Cardiac septum (tissue), 1 donor: ENCODE measurements at places on chromosomes 7 and 10. TPM values are rescaled to one million over a fixed set of nuclear protein-coding genes. Genes with fewer than 3 reads are reported as not detected.

SNCG gene
- 9.3 TPM for total RNA-seq

SUV39H2 gene
- 7.9 TPM for total RNA-seq

UNC5B gene
- 22.4 TPM for total RNA-seq

C10orf90 gene
- not detected for total RNA-seq

JAKMIP3 gene
- 1.5 TPM for total RNA-seq

WNT8B gene
- not detected for total RNA-seq

GRCh38 chr7:30083334-30083733 is 51.5 kb upstream of the MTURN start:
- no peak for DNase-seq

DNA sequence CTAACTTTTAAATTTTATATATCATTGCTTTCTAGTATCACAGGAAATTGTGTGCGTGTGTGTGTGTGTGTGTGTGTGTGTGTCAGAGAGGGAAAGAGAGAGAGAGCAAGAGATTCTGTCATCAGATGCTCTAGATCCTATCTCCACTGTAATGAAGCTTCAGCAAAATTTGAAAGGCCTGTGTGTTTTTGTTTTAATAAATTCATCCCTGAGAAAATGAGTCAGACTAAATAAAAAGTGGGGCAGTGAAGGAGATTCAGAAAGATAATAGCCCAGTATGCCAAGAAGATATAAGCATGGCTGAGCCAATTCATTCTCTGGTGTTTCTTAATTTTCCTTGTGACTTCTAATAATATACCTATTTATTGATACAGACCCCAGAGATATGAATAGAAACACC is 184.2 kb upstream of the TMEM196 start:
- DNase-seq, result no peak

DNA sequence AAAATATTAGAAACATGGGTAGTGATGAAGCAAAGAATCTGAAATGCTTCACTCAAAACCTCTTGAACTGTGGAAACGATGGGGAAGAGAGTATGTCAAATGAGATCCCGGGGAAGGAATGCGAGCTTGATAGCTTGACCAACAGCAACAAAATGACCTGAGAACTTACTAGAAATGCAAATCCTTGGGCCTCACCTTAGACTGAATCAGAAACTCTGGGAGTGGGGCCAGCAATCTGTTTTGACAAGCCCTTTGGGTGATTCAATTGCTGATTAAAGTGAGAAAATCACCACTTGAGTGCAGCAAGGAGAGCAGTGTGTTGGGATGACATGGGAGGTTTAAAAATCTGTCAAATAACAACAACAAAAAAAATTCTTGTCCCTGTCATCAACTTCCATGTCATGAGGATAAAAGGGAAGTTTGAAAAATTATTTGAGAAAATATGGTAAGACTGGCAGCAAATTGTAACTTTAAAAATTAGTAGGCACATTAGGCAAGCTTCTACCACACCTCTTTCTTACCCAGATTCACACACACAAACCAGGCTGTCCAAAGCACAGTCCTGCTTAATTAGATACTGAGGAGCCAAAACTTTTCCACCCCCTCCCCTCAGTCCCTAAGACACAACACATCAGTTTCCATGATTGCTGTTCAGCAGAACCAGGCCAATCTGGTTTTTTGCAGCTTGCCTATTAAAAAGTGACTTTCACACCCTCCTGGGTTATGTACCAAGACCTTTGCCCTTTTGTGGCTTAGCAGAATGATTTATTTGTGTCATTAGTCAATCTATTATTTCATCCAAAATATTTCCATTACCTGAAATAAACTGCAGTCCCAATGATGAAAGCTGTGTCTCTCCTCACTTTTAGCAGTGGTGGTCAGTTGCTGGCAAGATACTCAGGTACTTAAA is 15.6 kb downstream of the CALCR start:
- no peak for DNase-seq

DNA sequence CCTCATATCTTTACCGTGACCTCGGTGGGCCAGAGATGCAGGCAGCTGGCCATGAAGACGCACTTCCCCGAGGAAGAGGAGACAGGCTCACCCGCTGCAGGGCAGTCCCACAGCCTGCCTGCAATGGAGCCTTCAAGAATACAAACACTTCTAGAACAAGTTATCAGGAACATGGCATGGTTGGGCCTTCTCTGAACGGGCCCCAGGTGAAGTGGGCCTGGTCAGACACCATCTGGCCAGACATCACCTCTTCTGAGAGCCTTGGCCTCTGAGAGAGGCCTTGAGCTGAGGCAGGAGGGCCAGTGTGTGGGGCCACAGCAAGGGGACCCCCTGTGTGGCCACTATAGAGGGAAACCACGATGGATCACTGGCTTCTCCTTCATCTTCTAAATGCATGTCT is 112.4 kb upstream of the GDF10 start:
- no peak for DNase-seq

DNA sequence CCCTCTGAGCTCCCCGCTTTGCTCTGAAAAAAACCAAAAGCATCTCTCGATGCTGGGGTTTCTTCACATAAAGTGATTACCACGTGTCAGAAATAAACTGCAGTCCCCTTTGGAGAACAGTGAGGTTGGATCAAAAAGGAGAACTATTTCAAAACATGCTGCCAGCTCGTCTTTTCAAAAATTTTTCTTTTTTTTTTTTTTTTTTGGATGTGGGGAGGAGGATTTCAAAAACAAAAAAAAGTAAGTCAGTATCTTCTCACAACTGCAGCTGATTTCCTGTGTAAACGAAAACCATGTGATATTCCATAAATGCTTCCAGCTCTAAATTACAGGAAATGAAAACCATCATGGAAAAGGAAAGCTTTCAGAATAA is 155.0 kb upstream of the LYZL2 start:
- no peak for DNase-seq

DNA sequence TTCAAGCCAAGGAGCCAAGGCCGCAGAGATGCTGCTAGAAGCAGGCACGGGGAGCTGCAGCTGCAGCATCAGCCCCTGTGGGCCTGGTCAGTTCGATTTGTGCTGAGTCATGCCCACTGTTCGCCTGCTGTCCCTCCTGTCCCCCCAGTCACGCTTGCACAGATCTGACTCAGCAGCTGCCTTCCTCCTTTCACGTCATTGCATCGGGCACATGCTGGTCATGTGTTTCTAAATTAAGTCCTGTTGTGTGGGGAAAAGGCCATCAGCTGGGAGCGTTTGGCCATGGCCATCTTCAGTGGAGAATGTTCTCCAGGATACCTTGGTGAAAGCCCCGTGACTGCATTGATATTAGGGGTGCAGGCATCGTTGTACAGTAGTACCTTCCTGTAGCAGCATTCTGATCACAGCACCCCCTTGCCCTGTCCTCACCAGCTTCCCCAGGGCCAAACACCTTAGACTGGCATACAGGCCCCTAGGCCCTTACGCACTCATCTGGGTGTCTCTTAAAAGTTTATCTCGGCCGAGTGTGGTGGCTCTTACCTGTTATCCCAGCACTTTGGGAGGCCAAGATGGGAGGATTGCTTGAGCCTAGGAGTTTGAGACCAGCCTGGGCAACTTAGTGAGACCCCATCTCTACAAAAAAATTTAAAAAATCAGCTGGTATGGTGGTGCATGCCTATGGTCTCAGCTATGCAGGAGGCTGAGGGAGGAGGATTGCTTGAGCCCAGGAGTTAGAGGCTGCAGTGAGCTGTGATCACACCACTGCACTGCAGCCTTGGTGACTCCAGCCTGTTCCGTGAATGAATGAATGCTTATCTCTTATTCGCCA is 23.2 kb downstream of the POR start:
- peak; percentile 83 for DNase-seq

- DNase-seq, result no peak
Observed at GRCh38 chr10:71727105-71727737, 7.6 kb upstream of the C10orf105 start.

GRCh38 chr7:151228024-151228866 is 1.2 kb upstream of the ABCF2 start:
- no peak for DNase-seq

- no peak for DNase-seq
Observed at GRCh38 chr7:50596484-50596883, 31.3 kb upstream of the DDC start.

DNA sequence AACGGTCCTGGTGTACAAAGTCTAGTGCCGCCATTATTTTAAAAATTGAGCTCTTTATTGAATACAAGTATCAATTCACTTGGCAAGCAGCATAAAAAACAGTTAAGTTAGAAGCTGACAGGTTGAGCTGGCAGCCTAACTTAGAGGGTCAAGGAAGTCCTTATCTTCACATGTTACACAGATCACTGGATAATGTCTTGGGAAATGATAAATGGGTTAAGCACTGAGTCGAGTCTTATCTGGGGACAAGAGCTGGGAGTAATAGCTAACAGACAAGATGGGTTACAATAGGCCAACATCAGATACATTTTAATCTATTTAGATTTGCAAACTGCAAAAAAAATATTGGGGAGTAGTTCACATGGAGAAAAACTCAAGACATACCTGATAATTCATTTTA is 34.2 kb downstream of the SLC18A2 start:
- no peak for DNase-seq

DNA sequence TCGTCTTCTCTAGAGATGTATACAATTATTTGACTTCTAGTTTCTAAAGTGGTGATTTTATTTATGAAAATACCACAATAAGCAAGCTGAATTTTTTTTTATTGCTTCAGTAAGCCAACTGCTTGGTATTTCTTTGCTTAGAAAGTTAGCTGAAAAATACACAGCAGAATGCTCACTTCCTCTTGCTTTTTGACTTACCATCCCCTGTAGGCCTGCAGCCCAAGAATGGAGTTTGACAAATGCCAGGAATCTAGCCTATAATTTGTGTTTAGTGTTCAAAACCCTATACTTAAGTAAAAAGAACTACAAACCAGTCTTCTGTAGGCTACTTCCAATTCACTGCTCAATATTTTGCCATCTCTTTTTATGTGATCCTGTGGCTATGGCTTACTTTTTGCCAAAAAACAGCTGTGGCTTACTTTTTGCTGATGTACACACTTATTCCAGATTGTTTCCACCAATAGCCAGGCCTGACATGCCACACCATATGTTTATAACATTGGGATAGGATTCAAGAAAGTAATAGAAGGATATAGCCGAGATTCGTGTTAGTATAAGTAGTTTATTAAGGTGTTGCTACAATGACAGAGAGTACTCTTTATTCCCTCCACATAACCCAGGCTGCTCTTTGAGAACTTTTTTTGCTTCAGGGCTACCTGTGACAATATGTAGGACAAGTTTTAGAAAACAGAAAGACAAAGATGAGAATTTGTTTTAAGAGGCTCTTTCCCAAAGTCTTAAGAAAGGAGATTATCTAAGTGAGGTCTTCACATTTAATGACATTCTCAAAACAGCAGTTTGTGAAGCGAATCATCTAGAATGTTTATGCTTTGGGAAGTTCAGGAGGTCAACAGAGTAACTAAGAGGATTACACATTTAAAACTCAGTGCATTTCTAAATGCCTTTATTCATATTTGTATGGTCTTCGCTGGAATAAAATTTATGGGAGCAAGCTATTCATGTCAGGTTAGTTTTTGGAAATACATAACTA is 263.9 kb upstream of the FZD1 start:
- no peak for DNase-seq

- no peak for DNase-seq
Observed at GRCh38 chr7:93992421-93993110, 11.6 kb downstream of the BET1 start.

DNA sequence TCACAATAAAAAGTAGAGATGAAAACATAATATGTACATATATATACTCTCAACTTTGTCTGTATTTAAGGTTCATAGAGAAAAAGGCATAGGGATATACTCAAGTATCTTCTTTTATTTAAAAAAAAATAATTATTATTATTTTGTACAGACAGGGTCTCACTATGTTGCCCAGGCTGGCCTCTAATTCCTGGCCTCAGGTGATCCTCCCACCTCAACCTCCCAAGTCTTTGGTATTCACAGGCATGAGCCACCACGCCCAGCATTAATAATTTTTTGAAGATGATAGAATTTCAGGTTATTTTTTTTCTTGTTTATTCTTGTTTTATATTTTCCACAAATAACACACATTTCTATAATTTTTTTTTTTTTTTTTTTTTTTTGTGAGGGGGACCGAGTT is 113.8 kb downstream of the PLXNA4 start:
- DNase-seq, result no peak

DNA sequence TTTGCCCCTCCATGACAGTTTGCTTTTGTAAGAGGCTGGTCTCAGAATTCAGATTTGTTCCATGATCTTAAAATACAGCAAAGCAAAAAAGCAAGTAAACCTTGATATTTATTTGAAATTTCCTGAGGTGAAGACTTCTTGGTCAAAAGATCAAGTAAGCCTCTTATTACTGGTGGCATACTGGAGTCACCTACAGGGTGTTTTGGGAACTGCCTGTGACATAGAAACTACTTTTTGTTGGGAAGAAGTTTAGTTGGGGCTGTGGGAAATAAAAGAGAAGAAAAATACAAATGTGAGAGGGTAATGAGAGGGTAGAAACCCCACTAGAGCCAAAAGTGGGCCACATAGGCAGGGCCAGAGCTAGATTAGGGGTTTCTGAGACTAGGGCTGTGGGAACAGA is 217.9 kb downstream of the OTUD1 start:
- DNase-seq, result no peak

DNA sequence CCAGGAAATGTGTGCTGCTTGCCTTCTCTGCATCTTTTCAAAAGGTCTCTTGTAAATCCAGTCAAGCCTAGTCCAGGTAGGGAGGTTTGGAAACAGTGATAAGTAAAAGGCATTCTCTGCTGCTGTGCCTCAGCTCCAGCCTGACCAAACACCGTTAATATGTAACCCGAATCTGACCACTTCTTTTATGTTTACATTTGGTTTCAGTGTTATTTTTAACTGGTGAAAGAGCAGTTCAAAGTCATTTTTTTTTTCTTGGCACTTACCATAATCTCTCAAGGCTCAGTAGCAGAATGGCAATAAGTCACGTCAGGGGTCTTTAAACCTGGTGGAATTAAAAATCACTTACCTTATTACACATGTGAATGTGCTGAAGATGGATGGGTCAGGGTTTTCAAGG is 216.8 kb downstream of the PTEN start:
- DNase-seq, result no peak

- no peak for DNase-seq
Observed at GRCh38 chr7:156554488-156554887, 86.1 kb upstream of the RNF32 start.

GRCh38 chr7:75072981-75073283 is 670 bp downstream of the RCC1L start:
- no peak for DNase-seq

- no peak for DNase-seq
Observed at GRCh38 chr10:67925449-67926005, 41.1 kb downstream of the SIRT1 start.

- no peak for DNase-seq
Observed at GRCh38 chr10:103669243-103669929, 175.9 kb downstream of the NEURL1 start.
